ENCODE measurements at places on chromosomes 1 and 21.

GRCh38 chr1:160101037-160101716 is 2.8 kb upstream of the IGSF8 start:
- peak; percentile 67 for DNase-seq

DNA sequence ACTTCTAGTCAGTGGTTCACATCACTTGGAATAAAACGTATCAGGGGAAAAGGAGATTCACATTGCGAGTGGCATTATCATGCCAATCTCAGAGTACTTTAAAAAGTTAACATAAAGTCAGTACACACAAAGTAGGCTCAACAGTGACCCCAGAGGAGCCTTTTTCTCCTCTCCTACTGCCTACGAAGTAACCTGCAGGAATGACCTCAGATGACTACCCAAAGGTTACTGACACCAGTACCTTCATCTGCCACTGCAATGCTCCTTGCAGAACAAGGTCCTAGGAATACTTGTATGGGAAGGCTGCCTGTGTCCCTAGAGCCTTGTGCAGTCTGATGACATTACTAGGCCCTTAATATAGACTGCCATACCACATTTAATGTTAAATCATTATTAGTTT is 389.8 kb upstream of the LYPLAL1 start:
- DNase-seq, result no peak

- no peak for DNase-seq
These were observed 388.7 kb downstream of the USH2A start for GRCh38 chr1:216034506-216034905.

GRCh38 chr1:157671895-157672294 is 28.7 kb downstream of the FCRL3 start:
- no peak for DNase-seq

DNA sequence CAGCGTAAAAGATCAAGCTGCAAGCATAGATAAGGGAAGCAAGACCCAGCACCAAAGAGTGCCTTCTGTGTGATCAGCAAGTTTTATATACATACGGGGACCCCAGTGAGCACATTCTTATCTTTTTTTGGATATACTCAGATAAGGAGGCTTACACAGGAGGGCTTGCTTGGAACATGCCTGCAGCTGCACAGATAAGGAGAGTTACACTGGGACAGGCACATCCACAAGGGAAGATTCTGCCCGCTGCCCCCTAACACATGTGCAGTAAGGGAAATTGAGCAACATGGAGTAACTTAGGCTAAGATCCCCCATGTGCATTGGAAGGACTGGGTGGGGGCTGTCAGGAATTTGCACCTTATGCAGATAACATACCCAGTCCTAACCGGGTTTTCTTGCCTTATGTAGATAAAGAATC is 1334.8 kb downstream of the MRPL39 start:
- no peak for DNase-seq

DNA sequence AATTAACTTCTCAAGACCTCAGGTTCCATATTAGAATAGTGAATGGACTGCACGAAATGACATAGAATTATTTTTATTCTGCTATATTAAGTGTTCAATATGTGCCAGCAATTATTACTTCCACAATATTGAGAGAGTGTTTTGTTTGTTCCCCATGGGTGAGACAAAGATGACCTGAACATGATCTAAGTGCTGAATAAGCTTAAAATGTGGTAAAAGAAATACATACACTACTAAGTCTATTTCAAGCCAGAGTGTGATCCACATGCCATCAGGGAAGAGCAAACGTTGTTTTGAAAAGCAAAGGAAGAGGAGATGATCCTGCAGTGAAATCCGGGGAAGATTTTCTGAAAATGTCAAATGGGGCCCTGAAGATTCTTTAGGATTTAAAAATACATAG is 59.8 kb upstream of the RUNX1 start:
- DNase-seq, result no peak

DNA sequence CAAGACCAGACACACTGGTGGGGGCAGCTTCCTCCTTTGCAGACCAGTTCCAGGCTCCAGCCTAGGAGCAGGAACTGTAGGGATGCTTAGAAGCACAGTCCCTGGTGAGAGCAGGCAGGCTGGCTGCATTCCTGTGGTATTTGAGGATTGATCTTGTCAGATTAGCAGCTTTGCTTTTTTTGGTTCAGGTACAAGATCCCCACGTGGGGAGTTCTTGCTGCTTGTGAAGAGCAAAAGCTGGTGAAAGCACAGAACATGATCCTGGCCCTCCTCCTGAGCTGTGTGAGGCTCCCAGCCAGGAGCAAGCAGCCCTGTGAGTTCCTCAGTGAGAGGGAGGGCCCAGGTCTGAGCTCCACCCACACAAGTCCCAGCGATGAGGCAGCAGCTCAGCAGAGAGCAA is 75.3 kb upstream of the ARTN start:
- no peak for DNase-seq

GRCh38 chr1:30374400-30375070 is 348.9 kb downstream of the MATN1 start:
- no peak for DNase-seq

- no peak for DNase-seq
These were observed 41.8 kb downstream of the SGIP1 start for GRCh38 chr1:66575739-66576138.

GRCh38 chr1:204569478-204569877 is 53.3 kb downstream of the MDM4 start:
- DNase-seq, result no peak

GRCh38 chr1:186871784-186872183 is 43.0 kb downstream of the PLA2G4A start:
- no peak for DNase-seq

- DNase-seq, result no peak
These were observed 143.7 kb downstream of the NEK7 start for GRCh38 chr1:198300451-198300850.

- DNase-seq, result no peak
These were observed 41.9 kb downstream of the DDR2 start for GRCh38 chr1:162674034-162674608.

GRCh38 chr1:233132445-233132844 is 163.1 kb downstream of the PCNX2 start:
- no peak for DNase-seq

GRCh38 chr1:62689524-62689923 is 1.3 kb upstream of the DOCK7 start:
- DNase-seq, result no peak

- DNase-seq, result no peak
These were observed 275.7 kb upstream of the C1orf174 start for GRCh38 chr1:4175566-4176405.

DNA sequence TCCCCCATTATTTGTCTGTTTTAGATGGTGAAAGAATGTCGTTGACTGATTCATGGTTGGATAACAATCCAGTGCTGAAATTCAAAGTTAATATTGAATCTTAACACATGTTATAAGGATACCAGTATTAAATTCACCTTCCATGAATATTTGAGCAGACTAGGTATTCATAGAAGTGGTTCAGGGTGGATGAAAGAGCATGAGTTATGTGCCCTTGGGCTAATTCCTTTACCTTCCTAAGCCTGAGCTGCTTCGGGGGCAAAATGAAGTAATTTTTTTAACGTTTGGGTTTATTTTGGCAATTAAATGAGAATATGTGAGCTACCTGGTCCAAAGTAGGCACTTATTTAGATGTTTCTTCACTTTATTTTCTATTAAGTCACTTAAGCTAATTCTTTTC is 2.7 kb upstream of the PLPPR5 start:
- DNase-seq, result no peak

GRCh38 chr1:16420424-16421118 is 16.7 kb downstream of the SPATA21 start:
- DNase-seq, result peak; percentile 31

DNA sequence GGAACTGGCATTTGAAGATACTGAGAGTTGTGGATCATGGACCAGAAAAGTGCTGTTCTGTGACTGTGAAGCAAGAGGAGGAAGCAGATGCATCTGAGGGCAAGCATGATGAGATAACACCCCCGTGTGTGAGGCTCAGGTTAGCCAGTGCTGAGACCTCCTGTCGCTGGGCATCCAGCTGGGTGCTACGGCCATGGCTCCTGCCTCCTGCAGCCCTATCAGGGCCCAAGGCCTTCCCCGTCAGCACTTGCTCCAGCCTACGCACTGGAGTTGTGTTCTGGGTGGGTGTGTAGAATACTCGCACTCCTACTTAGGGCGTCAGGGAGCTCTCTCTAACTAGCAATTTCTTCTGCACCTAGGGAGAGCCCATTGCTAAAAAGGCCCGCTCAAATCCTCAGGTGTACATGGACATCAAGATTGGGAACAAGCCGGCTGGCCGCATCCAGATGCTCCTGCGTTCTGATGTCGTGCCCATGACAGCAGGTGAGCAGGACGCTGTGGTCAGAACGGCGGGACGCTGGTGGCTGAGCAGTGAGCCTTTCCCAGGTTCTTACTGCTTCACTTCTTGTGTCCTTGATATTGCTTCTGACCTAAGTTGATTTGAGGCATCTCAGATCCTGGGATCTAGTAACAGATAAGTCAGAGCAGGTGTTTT is 6.5 kb downstream of the PPIE start:
- DNase-seq, result no peak

GRCh38 chr21:46187261-46187660 is 3.0 kb upstream of the SPATC1L start:
- DNase-seq, result no peak

GRCh38 chr1:64934878-64935275 is 31.5 kb downstream of the JAK1 start:
- DNase-seq, result no peak

GRCh38 chr1:178284058-178284457 is 190.2 kb downstream of the RASAL2 start:
- DNase-seq, result no peak

DNA sequence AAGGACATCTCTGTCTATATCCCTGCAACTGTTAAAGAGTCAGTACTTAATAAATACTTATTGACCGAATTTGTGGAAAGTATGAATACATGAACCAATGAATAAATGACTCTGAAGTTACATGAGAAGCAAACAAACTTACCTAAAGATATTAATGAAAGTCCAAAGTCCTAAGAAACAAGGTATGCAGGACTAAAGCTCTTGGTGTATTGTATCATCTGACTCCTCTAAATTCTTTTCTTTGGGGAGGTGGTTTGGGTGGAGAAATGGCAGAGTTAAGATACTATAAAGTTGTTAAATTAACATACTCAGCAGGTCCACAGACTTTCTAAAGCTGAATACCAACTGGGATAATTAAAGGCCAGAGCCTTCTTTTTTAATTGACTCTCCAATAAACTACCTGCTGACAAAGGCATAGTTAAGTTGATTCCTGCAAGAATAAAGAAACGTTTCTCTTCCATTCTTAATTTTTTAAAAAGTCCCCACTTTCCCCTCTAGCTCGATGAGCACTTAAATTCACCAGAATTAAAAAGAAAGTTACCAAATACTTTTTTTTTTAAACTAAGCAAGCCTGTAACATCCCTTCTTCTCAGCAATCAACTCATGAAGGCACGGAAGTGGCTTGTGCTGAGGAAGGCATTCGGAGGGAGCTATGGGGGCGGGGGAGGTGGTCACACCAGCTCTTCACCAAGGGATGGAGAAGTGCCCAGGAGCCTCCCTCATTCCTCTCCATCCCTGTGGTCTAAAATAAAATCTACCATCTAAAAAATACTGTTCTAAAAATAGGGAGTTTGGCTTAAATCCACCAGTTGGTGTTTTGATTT is 61.1 kb downstream of the GADD45A start:
- DNase-seq, result no peak

DNA sequence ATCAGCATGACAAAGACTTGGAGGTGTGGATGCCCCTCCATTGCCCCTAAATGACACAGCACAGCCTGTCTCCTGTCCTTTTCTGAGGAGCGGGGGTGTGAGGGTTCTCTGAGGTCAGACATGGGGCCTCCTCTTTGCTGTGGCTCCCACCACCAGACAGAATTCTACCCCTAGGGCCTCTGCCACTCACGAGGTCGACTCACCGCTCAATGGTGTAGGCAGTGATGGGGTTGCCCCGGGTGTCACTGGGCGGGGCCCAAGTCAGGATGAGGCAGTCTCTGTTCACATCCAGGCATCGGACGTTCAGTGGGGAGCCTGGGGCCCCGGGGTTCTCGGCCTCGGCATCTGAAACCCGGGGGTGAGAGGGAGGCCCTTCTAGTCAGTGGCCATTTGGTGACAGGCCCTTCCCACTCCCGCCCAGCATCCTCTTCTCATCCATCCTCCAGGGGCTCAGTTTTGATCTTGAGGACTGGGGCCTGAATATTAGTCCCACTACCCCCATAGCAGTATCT is 19.9 kb downstream of the MYOM3 start:
- DNase-seq, result no peak

DNA sequence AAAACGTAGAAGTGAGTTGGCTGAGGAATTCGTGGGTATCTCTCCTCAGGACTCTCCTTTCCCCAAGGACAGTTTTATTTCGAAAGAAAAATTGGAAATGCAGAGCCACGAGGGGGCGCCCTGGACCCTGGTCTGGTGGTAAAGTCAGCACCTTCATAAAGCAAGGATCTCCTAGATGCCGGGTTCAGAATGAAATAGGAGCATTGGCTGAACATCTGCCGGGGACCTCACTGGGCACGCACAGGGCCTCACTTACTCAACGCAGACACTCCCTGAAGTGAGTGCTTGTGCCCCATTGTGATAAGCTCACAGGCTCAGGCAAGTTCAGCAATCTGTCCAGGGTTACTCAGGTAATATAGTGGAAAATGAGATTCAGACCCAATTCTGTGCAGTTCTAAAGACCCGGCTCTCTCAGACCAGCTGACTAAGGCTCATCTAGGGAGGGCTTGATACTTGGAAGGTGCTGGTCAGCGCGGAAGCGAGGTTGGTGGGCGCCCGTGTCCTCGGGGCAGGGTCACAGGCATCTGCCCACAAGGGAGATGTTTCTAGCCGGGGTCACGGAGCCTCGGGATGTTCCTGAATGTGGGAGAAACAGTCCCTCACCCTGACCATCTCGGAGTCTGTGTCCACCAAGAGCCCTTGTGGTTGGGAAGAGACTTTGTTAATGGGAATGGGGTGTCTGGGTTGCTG is 55.7 kb upstream of the ETV3 start:
- peak; percentile 9 for DNase-seq

DNA sequence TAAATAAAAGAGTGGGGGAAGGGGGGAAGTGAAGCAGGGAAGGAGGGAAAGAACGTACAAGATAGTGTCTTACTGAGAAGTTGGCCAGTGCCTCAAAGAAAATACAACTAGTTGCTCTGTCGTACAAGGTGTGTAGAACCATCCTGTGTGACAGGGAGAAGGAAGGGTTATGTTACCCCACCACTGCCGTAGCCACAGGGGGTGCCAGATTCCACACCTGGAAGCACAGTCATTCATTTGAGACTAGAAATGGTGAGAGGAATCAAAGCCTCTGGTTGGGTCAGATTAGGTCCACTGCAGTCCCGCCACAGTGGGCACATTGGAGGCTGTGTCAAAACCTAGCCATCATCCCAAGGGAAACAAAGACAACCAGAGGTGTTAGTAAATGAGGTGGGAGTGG is 2.7 kb upstream of the ERI3 start:
- no peak for DNase-seq

GRCh38 chr1:57845041-57845440 is 421.2 kb upstream of the DAB1 start:
- DNase-seq, result no peak

- DNase-seq, result no peak
These were observed at the start of gene PAX7 for GRCh38 chr1:18630511-18631495. TSS of gene PAX7 (plus strand) at chr1:18630846. CDS start at chr1:18631604, 758 bp downstream.

Data from stimulated activated CD4-positive, alpha-beta T cell treated with anti-CD3 and anti-CD28 coated beads, Interleukin-2, amount 100 ng/mL, for 4 hours (primary cell).